H7 (cell line): ENCODE measurements at places on chromosomes 13 and 19. TPM values are rescaled to one million over a fixed set of nuclear protein-coding genes. Genes with fewer than 3 reads are reported as not detected.

GRCh38 chr13:112773601-112774447 is 84.0 kb downstream of the ATP11A start:
- DNase-seq = peak; percentile 63

- DNase-seq = no peak
Observed at GRCh38 chr13:98976338-98976737, 1.5 kb downstream of the DOCK9 start.

DNA sequence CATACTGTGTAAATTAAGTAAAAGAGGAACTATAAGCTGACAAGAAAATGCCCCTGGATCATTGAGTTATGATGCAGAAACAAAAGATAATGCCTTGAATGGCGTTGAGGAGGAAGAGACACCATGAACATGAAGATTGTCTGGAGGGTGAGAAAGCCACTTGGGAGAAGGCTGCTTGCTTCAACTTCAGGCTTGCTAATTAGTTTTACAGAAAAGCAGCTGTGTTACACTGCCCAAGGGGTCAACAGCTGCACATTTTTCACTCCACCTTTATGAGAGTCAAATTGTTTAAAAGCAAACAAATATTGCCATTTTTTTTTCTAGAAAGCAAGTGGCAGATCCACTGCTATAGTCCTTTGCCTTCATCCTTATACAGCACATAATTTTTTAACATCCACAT is 35.5 kb upstream of the KLF12 start:
- DNase-seq = no peak

DNA sequence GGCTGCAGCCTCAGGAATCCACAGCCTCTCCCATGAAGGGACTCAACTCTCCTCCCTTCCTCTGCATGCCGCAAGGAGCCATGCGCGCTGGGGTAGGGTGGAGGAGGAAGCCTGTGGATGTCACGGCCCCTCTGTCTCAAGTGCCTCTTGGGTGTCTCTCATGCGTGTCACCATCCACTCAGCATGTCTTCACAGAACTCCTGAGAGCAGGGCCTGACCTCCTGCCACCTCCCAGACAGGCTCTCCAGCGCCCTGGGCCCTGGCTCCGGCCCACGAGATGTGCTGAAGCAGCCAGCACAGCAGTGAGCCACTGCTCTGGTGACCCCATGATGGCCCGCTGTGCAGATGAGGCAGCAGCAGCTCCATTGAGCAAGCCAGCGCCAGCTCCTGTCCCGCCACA is 25.9 kb upstream of the SPACA7 start:
- DNase-seq = no peak

The SETDB2 gene
- 2.8 and 4.6 TPM in 2 replicates for total RNA-seq

The COX7A1 gene
- 0.18 TPM in 1 of 2 replicates, not detected in the other for total RNA-seq

GRCh38 chr19:18097993-18098890 is 664 bp downstream of the MAST3 start:
- peak; percentile 57 for DNase-seq

GRCh38 chr13:31207661-31208552 is 8.1 kb downstream of the B3GLCT start:
- DNase-seq = peak; percentile 53

DNA sequence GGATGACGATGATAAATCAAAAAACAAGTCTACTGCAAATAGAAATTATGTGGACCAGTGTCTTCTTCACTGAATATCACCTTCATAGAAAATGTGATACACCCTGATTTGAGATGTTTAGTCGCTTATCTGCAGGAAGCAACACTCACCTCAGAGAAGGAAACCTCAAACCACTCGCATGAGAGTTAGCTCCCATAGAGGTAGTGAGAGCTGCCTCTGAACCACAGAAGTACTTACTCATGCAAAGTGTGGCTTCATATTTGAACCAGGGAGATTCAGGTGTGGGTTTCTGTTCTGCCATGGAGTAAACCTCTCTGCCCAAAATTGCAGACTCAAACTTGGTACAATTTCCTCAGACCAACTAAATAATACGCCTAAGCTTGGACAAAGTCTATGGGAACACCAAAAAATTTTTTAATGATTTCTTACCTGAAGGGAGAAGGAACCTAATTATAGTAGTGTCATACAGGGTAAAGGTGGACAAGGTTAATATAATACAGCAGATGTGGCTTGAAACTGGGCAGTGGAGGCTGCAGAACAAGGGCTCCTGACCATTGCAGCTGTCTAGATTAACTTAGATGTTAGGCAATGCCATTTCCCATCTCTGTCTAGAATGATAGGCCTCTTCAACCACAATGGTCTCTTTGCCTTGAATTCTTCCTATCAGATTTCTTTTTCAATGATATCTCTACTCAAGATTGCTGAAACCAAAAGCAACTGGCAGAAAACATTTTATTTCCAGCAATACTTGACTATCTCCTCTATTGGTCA is 29.6 kb upstream of the RCBTB2 start:
- no peak for DNase-seq

The CEACAM8 gene
- total RNA-seq = not detected in 2 replicates

The FFAR1 gene
- not detected in 2 replicates for total RNA-seq

- no peak for DNase-seq
Observed at GRCh38 chr13:27827646-27828045, 35.4 kb downstream of the GSX1 start.

GRCh38 chr13:46666727-46667456 is 113.9 kb downstream of the LRCH1 start:
- peak; percentile 73 for DNase-seq

The ZNF497 gene
- 3.0 and 3.2 TPM in 2 replicates for total RNA-seq

DNA sequence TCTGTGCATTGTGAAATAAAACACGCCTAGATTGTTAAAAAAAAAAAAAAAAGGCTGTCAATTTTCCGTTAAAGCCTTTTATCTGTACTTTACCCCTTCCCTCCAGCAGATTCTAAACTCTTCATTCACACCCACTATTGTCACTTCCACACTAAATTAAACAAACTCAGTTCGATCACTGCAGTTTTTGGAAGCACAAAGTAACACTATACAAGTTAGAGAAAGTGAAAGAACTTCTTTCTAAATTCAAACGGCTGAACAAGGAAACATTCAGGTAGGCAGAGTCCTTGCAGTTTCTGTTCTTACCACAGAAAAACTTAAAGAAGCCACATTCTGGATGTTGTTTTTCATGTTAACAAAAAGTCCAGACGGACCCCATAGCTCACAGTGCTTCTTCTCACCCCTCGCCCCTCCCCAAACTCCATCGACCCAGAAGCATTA is 27.5 kb upstream of the UBE2L5 start:
- no peak for DNase-seq
